GM18507 (cell line): ENCODE measurements at places on chromosomes 12 and 14.

DNA sequence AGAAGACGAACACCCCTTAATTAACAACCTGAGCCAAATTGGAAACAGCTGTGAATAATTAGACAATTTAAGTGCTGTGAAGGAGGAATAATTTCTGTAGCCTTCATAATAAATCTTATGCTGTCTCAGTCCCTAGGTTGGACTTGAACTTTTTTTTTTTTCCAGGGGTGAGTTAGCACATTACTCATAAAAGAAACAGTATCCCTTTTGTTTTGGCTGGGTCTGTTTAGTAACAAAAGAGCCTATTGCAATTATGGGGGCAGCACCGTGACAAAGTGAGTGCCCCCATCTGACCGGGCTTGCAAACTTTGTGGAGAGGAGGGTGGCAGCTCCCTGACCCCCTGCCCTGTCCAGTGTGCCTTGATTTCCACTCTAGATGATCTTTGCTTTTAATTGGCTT lies 167.4 kb downstream of the DICER1 start:
- no peak for DNase-seq

- no peak for DNase-seq
Observed at GRCh38 chr12:96590970-96591369, 101.6 kb downstream of the CFAP54 start.

- peak; percentile 42 for DNase-seq
Observed at GRCh38 chr14:31127690-31128089, 79.9 kb downstream of the HECTD1 start.

GRCh38 chr12:19739195-19739776 lies 300.0 kb downstream of the AEBP2 start:
- no peak for DNase-seq

GRCh38 chr14:36773136-36773540 lies 111.5 kb downstream of the PAX9 start:
- no peak for DNase-seq

GRCh38 chr12:54036620-54037359 lies 3.9 kb downstream of the HOXC5 start:
- no peak for DNase-seq

DNA sequence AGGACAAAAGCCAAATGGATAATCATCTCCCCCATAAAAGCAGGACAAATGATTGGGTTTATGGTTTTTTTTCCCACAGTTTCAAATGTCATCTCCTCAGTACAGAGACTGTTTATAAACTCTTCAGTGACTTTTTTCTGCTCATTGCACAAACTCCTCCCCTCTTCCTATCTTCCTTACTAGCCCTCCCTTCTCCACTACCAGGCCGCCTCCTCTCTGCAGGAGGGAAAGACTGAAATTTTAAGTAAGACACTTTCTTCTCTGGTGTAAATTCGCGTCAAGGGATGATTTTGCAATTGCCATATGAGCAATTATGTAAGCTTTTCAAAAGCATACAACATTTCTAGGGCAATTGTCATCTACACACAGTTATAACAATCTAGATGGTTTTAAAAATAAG lies 37.0 kb downstream of the BTG1 start:
- DNase-seq: no peak

DNA sequence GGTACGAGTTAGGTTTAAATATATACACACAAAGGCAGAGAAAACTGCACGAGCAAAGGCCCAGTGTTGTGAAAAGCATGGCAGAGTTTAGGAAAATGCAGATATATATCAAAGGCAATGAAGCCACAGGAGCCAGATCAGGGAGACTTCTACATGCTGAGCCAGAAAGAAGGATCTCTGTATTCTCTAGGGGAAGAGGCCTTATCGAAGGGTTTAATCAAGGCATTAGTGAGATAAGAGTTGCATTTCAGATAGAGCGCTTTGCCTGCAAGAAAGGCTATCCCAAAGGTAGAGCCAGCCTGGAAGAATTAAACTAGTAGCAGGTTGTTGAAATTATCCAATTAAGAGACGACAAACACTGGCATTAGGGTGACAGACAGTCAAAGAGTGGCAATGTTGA lies 7.6 kb downstream of the PTPRO start:
- no peak for DNase-seq

DNA sequence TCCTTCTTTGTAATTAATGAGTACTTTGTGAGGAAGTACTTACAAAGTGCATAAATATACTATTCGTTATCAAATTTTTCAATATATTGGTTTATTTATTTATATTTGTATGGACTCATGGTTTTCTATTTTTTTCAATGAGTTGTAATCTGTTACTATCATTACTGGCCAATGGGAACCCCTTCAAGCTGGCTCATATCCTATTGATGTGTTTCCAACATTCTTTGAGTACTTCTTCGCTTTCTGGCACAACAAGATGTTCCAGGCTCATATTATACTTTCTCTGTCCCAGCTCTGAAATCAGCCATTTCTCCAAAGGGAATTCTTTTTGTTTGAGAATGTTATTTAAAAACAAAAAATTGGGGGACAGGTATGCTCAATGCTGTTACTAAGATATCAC lies 17.5 kb downstream of the YBX3 start:
- no peak for DNase-seq

DNA sequence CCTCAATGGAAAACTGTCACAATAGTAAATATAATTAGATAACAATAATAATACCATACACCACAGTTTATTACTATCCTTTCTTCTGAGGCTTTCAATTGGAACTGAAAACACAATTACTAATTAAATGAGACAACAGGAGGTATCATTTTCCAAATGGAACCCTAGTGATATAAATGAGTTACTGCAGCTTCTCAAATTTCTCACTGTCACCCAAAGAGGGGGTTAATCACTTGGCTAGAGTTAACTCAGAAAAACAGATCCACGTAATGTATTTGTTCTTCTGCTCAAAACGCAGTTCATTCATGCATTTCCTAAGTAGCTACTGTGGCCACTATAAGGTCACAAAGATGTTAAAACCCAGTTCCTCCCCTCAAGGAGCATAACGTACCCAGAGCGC lies 120.9 kb upstream of the FOXN3 start:
- no peak for DNase-seq

DNA sequence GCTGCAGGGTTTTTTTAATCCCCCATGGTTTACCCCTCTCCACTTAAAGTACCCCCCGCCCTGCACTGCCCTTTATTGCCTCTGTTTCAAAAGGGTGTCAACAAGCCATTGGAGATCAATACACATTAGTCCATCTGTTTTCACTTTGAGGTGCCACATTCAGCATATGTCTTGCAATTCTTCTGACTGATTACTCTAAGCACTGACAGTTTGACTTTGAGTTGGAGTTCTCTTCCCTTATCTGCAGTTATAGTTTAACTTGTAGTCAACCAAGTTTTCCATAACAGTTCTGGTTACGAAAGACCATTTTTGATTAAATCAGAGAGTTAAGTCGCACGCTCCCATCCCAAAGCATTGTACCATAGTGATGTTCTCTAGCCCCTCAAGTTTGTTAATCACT lies 260.8 kb upstream of the TBX3 start:
- no peak for DNase-seq

DNA sequence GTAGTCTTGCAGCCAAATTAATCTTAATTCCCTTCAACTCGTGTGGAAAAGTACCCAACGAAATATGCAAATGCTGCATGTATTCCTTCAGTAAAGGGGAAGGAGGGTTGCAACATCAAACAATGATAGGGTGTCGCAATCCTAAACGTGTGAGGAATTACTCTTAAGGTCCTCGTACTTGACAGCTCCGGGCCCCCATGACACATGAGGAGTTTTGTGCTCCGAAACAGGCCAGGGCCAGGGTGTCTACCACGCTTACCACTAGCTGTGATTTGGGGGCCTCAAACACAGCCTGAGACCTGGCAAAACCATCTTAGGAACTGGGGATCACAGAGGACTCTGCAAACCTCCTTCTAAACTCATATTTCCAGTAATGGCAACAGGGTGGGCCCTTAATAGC lies 20.4 kb downstream of the FOS start:
- DNase-seq: no peak

DNA sequence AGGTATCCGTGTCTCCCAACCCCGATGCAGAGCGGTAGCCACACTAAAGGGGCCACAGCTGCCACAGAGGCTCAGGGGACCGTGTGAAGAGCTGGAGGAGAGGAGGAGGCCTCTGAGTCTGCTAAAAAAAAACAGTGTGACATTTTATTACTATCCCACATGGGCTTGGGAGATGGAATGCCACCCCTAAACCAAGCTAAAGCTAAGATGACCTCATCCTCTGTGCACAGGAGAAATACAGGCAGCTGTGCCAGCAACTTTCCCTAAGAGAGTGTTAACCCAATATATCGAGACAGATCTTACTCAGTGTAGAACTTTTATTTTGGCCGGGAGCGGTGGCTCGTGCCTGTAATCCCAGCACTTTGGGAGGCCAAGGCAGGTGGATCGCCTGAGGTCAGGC lies 18.0 kb downstream of the BCL2L14 start:
- no peak for DNase-seq

DNA sequence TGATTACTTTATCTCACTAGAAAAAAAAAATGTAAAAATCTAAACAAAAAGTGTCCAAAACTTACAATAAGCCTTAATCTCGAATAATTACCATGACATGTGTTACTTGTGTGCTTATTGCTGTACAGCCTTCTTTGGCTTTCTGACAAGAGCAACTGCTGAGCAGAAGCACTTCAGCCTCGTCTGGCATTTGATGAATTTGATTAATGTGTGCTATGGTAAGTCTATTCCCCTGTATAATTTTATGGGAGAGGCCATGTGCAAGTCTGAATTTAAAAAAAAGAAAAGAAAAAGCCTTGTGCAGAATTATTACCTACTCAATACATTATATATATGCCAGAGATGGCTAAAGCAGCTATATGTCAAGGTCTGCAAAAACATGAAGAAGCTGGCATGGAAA lies 113.9 kb downstream of the AEBP2 start:
- DNase-seq: no peak

- no peak for DNase-seq
Observed at GRCh38 chr14:61387076-61387475, 65.7 kb downstream of the PRKCH start.

GRCh38 chr14:68718023-68718990 lies 74.6 kb downstream of the ZFP36L1 start:
- DNase-seq: no peak

DNA sequence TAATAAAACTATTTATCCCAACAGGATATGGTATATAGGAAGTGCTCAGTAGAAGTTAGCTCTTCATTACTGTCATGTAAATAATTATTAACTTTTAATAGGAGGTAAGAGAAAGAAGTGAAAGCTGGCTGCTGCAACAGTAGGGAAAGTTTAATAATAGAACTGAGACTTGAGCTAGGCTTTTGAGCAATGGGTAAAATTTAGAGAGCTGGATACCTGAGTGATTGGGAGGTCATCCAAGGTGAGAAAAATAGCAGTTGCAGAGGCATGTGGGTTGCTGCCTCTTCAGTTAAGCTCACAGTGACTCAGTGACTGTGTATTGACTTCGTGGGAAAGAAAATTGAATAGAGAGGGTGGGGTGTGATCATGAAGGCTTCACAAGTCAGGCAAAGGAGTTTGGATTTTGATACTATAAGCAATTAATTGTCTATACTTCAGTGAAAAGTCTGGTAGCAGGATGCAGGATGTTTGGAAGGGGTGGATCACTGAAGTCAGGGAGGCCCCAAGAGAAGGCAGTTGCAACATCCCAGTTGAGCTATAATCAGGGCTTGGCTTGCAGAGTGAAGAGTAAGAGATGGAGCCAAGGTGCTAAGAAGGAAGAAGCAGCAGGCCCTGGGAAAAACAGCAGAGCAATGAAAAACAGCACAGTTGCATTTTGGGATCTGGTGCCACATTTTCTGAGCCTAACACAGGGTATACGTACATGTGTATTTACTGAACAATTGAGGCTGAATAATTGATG lies 172.0 kb upstream of the FRMD6 start:
- DNase-seq: peak; percentile 5

DNA sequence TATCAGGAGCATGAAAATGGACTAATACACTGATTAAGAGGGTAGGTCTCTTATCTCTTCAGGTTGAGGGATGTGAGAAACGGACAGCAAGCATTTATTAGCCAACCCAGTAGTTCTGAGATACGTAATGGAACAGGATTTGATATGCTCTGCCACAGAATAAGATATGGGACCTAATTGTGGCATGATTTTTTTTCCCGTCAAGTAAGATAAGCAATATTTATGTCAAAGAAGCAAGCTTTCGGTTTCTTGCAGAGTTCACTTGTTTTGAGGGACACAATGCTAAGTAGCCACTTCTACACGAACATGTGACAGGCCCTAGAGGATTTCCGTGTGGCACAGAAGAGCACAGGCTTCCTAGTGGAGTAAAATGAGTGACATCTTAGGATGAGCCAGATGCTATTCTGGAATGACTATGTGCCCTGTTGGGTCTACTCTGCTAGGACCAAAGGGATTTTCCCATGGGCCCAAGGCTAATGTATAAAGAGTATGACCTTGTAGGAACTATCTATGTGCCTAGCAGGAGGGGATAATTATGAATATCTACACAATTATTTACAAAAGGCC lies 57.9 kb downstream of the SLC38A1 start:
- no peak for DNase-seq

GRCh38 chr12:117528538-117528937 lies 167.1 kb upstream of the NOS1 start:
- DNase-seq: no peak

DNA sequence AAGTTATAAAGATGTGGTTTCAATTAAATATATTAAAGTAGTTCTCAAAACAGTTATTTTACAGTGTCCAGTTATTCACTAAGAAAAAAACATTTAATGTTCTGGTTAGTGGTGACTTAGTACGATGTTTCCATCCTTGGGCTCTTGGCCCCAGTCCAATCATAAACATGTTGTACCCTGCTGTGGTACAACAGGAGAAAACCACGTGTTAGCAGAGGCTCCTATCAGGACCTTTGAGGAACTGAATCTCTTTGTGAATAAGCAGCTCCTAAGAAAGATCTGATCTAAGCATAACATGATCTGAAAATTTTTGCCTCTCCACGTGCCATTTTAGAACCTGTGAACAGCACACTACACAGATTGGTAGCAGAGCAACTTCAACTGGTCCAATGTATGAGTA lies 234.0 kb downstream of the SYT1 start:
- no peak for DNase-seq

DNA sequence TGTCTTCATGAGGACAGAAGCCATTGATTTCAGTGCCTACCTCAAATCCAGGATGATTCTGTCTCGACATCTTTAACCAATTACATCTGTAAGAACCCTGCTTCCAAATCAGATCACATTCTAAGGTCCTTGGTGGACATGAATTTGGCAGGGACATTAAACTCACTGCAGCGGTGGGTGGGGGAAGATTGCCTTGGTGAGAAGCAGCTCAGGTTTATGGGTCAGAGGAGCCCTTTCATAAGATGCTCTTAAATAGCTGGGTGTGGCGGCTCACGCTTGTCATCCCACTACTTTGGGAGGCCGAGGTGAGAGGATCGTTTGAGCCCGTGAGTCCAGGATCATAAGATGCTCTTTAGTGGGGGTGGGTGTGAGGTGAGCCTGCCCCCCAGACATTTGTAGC lies 42.9 kb downstream of the ELK3 start:
- no peak for DNase-seq

- DNase-seq: no peak
Observed at GRCh38 chr14:63182968-63183367, 21.3 kb upstream of the RHOJ start.

DNA sequence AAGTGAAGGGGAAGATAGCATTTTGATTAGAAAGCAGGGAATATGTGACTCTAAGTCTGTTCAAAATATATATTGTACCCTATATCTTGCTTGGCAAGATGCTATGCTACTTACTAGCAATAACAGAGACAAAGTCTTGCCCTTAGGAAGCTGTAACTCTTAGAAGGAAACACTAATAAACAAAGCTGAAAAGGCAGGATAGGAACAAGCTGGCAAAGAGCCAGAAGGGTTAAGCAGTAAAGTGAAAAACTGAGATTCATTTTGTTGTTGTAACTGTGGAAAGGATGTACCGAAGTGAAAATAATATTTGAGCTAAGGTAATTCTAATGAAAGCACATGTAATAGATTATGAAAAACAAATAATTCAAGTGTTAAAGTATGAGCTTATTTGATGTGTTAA lies 527.1 kb upstream of the FLRT2 start:
- no peak for DNase-seq
